ENCODE measurements at places on chromosomes 1 and 21. TPM values are rescaled to one million over a fixed set of nuclear protein-coding genes. Genes with fewer than 3 reads are reported as not detected.

The TAS1R2 gene
- total RNA-seq, result not detected

The AIRE gene
- not detected for total RNA-seq

- DNase-seq, result no peak
These were observed 71.2 kb downstream of the CHRM3 start for GRCh38 chr1:239457491-239458143.

The LRRC71 gene
- total RNA-seq, result not detected

- no peak for DNase-seq
These were observed 188.5 kb downstream of the HLX start for GRCh38 chr1:221067721-221068120.

- peak; percentile 74 for DNase-seq
These were observed 127.7 kb upstream of the HOOK1 start for GRCh38 chr1:59687081-59687480.

The FCRL1 gene
- not detected for total RNA-seq

DNA sequence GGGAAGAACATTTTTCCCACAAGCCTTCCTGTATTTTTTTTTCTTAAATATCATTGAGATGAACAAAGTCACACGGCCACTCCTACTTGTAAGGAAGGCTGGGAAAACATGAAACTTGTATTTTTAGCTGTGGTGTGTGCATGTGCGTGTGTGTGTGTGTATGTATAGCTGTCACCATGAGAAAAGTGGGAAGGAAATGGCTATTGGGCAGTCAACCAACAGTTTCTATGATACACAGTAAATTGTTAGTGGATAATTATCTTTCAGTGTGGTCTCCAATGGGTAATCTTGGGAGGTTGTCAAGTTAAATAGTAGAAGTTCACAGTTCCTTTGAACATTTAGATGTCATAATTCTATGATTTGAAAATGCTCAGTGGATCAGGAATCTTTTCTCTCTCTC is 132.7 kb upstream of the USP24 start:
- no peak for DNase-seq

- DNase-seq, result no peak
These were observed 1.9 kb downstream of the MANEAL start for GRCh38 chr1:37795340-37796125.

DNA sequence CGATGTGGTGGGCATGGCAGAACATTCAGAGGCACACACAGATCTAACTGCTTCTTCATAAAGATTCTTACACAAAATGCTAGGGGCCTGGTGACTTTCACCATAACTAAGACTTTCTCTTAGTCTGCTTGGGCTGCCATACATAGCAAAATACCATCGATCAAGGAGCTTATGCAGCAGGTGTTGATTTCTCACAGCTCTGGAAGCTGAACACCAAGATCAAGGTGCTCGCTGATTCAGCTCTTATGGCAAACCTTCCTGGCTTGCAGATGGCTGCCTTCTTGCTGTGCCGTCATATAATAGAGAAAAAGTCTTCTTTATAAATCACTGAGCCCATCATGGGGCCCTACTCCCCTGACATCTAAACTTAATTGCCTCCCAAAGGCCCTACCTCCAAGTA is 487.3 kb downstream of the AJAP1 start:
- no peak for DNase-seq

DNA sequence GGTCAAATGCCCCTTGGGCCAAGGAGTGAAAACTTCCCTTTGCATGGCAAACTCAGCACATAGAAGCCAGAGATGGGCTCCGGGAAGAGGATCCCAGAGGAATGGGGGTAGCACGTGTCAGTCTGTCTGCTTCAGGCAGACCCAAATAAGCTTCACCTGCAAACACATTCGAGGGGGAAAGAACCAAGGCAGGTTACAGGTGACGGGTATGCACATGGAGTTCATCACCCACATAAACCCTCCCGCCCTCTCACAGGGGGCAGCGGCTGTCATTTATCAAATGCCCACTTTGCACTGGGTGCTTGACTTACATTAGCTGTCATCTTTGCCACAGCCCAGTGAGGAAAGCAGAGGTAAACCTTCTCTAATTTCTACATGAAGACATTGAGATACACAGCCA is 73.0 kb upstream of the TLR5 start:
- DNase-seq, result peak; percentile 26

DNA sequence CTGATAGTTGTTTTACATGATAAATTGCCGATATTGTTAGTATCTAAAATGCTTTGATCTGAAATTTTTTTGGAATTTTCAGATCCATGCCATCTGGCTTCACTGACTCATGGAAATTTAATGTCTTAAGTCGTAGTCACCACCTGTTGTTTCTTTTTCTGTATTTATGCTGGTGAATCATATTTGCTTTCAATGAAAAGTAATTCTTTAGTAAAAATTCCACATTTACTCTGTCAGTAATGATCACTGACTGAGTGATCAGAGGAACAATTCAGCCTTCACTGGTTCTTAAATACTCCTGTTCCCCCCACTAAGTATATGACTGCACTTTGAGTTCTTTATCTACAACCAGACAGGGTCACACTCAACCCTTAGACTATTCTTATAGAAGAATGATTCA is 185.6 kb upstream of the NRIP1 start:
- DNase-seq, result no peak

GRCh38 chr1:90712153-90712856 is 4.8 kb downstream of the BARHL2 start:
- DNase-seq, result peak; percentile 66

The RPS27 gene
- total RNA-seq, result 3,287 TPM

DNA sequence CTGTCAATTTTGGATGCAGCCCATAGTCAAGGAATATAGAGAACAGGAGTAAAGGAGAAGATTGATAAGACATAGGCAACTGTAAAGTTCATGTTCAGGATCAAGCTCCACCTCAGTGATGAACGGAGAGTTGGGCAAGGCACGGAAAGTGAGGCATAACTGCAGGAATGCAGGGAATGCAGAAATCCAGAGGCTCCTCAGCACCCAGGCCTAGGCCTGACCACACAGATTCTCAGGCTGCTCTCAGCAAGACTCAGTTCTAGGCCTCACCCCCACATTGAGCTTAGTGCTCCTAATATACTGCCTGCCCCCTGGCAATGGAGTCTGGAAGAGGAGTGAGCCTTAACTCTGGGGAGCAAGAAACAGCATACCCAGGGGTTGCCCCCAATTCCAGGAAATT is 36.3 kb upstream of the S1PR1 start:
- no peak for DNase-seq

DNA sequence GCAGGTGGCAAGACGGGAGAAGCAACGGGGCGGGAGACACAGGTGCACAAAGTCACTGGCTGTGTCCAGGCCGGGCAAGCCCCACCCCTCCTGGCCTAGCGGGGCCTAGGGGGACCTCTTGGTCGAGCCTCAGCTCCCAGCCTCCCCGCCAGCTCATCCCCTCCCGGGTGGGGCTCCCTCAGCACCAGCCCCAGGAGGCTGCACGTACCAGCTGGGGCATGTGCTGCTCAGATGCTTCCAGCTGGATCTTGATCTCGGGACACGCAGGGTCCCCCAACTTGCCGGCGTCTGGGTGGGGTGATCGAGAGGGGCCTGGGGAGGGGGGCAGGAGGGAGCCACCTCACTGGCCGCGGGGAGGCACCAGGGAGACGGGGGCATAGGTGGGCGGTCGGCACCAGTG is 71.4 kb downstream of the RAP1GAP start:
- no peak for DNase-seq

DNA sequence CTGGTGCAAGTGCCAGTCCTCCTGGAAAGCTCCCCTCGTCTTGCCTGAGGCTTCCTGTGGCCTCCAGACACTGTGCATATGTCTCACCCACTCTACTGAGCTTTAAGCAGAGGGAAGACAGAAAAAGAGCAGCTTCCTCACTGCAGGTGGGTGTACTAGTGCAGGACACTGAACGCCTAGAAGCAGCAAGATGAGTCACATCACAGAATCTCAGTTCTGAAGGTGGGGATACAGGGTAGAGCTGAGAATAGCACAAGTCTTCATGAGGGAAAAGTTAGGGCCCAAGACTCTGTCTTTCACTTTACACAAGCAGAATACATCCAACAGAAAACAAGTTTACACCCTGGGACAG is 37.4 kb downstream of the PCAT6 start:
- no peak for DNase-seq

- peak; percentile 85 for DNase-seq
These were observed 10.9 kb downstream of the CFAP107 start for GRCh38 chr1:12756768-12757413.

GRCh38 chr1:31020007-31020790 is 45.3 kb downstream of the PUM1 start:
- no peak for DNase-seq

The HTR6 gene
- not detected for total RNA-seq

The MFSD2A gene
- total RNA-seq, result 3.7 TPM

The PRAMEF15 gene
- total RNA-seq, result not detected

DNA sequence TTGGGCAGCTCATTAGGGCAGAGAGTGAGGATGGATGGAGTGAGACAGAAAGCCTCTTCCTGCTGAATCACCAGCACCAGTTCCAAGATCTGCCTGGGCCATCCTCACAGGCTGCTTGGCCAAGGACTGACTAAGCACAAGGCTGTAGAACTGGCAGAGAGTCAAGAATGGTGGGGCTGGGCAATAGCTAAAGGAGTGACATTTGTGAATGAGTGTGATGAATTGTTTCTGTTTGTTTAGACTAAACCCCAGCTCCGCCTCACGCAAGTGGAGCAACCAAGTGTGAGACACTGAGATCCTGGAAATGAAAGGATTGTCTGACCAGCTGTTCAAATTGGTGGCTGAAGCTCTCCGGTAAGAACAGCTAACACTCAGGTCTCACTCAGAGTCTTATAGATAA is 38.6 kb downstream of the BRINP2 start:
- DNase-seq, result peak; percentile 94

- no peak for DNase-seq
These were observed 481.1 kb downstream of the PTBP2 start for GRCh38 chr1:97202481-97203380.

The DCDC2B gene
- total RNA-seq, result not detected

GRCh38 chr1:236066828-236067386 is 2.0 kb upstream of the NID1 start:
- peak; percentile 94 for DNase-seq

- peak; percentile 81 for DNase-seq
These were observed 1.5 kb downstream of the GSTM2 start for GRCh38 chr1:109669246-109669948.

- no peak for DNase-seq
These were observed 13.1 kb downstream of the CACNA1S start for GRCh38 chr1:201098992-201099677.

Data from esophagus muscularis mucosa (tissue), 4 donors.